Left hindlimb (tissue), 1 donor: ENCODE measurements at places on chromosomes 11 and 22.

DNA sequence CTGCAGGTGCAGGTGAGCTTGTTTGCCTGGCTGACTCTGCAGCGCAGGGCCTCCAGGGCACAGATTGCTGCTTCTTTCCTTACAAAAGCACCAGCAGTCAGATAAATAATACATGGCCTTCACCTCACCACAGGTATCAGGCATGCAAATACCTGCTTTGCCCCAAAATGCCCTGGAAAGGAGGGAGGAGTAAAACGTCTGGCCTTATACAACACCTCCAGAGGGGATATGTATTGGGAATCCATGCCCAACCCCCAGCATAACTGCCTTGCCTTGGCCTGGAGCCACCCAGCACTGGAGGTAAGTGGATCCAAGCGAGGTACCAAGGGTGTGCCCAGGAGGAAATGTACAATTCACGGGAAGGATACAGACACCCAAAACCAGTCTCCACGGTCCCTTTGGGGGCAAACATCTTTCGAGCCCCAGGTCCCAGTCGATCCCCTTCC lies 860 bp downstream of the TMEM184B start:
- DNase-seq, result no peak

DNA sequence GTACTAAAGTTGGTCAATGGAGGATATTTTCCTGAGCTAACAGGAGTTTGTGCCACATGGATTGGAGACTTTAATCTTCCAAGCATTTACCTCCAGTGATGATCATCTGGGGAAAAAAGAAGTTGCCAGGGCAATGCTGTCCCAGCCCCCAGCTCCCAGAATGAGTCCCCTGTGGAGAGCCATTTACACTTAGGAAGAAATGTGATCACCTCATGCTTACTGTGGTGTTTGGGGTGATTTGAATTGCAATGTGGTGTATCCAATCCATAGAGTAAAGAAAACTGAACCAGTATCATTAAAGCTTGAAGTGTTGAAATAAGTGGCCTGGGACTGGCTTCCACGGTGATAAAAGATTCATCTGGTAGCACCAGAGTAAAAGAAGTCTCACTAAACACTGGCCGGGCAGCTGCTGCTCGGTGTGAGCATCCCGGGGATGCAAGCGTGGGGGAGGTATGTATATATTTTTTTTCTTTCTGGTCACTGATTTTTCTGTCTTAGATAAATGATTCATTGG lies 117.2 kb upstream of the NTM start:
- DNase-seq, result no peak

GRCh38 chr11:106087815-106088435 lies 10.5 kb downstream of the AASDHPPT start:
- no peak for DNase-seq

DNA sequence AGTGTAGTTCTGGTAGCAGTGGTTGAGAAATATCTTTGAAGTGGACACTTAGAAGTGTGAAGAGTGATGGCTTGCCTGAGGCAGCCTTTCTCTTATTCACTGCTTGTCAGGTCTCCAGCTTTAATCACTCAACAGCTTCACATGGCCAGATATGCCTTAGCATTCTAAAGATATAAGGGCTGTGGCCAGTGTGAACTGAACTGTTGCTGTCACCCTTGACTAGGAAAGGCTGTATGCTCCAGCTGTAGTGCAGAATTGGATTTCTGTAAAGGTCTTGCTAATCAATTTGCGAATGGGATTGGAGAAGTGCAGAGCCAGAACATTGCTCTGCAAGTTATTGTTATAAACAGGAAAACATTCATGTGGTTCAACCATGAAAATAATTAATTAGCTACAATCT lies 266.7 kb downstream of the TMEM135 start:
- DNase-seq, result no peak

GRCh38 chr11:7278314-7278917 lies 26.7 kb downstream of the SYT9 start:
- DNase-seq, result no peak

DNA sequence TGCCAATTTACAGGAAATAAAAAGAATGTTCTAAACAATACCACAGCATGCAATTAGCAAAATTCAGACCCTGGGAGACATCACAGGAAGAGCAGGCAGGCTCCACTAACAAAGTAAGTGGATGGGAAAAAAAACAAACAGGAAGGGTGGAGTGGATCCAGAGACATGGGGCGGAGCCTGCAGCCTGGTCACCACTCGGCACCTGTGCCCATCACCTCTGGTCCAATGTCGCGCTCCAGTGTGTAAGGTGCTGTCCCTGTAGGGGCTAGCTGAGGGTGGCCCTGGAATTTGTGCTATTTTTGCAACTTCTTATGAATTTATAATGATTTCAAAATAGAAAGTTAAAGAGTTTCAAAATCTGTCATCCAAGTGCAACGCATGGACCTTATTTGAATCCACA lies 11.0 kb upstream of the MOB2 start:
- DNase-seq, result no peak
